Activated naive CD4-positive, alpha-beta T cell treated with anti-CD3 and anti-CD28 coated beads, Interleukin-2, amount 10 ng/mL, durations not matched to agents 7 days and 5 days (primary cell): ENCODE measurements at places on chromosomes 7 and 10.

- DNase-seq, result no peak
These were observed 34.8 kb downstream of the TFPI2 start for GRCh38 chr7:93855797-93856196.

GRCh38 chr10:117339578-117339977 is 35.7 kb downstream of the PDZD8 start:
- DNase-seq, result no peak

- no peak for DNase-seq
These were observed 238.8 kb downstream of the ZEB1 start for GRCh38 chr10:31557854-31558253.

DNA sequence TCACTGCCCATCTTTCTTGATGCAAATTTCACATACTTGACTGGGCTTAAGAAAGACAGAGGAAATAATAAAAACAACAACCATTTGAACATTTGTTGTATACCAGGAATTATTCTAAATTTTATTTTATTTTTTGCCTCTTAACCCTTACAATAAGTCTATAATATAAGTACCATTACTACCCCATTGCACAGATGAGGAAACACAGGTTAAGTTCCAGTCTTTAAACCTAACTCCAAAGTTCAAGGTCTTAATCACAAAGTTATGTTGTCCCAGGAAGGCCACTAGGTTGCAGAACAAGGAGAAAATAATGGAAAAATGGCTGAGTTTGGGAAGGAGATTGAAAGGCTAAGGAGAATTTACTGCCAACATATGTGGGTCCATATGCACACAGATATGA is 3.5 kb downstream of the FKBP14 start:
- DNase-seq, result no peak

DNA sequence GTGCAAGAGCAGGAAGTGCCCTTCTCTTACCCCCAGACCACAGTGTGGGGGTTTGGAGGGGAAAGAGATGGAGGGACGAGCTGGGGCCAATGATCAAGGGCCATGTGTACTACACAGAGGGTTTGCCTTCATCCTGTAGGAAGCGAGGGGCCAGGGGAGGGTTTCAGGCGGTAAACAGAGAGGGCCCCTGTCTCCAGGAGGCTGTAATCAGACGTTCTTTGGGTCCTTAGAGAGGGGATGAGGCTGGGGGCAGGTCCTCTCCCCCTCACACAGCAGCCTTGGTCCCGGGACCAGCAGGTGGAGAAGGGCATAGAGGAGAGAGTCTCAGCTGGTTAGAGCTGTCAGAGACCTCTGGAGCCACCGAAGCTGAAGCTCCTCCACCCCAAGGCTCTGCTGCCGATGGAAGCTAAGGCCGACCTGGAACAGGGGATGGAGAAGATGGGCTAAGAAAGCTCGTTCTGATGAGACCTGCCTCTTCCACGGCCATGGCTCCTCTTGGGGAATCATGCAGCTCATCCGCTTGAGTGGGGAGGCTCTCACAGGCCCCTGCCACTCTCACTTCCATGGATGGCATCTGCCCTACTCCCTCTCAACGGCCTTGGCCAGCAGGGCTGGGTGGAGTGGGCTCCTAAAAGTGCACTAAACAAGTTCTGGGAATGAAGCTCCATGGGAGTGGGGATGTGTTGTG is 3.5 kb downstream of the LOXL4 start:
- DNase-seq, result no peak

GRCh38 chr10:101000127-101000914 is 713 bp downstream of the LZTS2 start:
- no peak for DNase-seq

DNA sequence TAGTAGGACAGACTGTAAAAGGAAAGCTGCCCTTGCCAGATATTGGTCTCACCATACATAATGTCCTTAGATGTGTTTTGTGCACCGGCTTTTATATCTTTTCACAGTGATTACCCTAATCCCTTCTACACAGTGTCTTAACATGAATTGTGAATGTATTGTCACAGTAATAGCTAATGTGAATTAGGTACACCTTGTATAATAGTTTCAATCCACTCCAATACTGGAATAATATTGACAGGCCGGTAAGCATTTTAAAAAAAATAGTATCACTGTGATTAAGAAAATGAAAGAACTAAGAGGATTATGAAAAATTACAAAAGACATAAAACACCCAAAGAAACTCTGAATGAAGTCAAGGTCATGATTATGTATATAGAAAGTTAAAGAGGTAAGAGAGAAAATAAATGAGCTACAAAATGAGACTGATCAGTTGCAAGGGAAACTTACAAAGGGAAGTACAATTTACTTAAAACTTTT is 420.9 kb downstream of the PLXDC2 start:
- no peak for DNase-seq
